Neural crest cell (in vitro differentiated cells): ENCODE measurements at places on chromosomes 5 and 9.

GRCh38 chr9:127053057-127053821, 69.2 kb downstream of the ANGPTL2 start:
- DNase-seq, result no peak

DNA sequence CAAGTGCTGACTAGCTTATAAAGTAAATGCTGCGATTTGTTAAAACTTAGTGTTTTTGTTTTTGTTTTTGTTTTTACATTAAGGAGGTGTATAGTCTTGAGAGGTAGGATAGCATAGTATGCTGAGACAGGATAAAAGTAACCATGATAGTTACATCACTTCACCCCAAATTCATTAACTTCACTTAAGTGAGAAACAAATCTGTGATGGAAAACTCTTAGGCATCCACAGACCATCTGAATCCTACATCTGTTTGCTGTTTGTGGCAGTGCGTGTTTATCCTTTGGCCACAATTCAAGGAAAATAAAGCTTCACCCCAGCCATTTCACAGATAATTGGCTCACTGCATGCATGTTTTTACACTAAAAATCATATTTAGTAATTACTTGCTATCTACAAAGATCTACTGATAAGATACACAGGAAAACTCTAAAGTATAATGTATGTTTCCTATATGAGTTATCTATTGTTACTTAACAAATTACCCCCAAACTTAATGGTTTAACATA, 82.0 kb downstream of the ZNF622 start:
- no peak for DNase-seq

- DNase-seq, result no peak
Observed at GRCh38 chr5:176797456-176798050, 12.8 kb upstream of the UNC5A start.

DNA sequence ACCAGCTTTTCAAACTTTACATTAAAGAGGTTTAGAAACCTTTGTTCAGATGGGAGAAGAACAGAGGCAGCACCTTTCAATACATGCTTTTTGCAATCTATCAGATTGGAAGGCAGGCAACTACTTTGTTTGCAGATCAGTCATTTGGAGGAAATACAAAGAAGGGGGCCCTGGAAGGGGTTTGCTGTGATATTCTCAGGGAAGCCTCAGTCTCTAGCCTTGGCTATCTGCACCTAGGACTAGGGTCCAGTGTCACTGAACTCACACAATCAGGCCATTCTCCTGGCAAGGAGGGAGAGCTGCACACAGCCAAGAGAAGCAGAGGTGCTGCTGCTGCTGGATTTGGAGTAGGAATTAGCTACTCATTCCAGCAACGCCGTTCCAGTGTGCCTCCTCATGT, 79.5 kb downstream of the CRB2 start:
- DNase-seq, result no peak
